Hypothalamus (tissue), 51 donors: ENCODE measurements at places on chromosomes 7 and 10.

- no peak for DNase-seq
These were observed 32.7 kb downstream of the PUS7 start for GRCh38 chr7:105489409-105489808.

GRCh38 chr10:47423476-47423875 is 39.4 kb upstream of the ZNF488 start:
- DNase-seq = no peak

- no peak for DNase-seq
These were observed 132.9 kb downstream of the ATXN7L1 start for GRCh38 chr7:105743351-105744090.

DNA sequence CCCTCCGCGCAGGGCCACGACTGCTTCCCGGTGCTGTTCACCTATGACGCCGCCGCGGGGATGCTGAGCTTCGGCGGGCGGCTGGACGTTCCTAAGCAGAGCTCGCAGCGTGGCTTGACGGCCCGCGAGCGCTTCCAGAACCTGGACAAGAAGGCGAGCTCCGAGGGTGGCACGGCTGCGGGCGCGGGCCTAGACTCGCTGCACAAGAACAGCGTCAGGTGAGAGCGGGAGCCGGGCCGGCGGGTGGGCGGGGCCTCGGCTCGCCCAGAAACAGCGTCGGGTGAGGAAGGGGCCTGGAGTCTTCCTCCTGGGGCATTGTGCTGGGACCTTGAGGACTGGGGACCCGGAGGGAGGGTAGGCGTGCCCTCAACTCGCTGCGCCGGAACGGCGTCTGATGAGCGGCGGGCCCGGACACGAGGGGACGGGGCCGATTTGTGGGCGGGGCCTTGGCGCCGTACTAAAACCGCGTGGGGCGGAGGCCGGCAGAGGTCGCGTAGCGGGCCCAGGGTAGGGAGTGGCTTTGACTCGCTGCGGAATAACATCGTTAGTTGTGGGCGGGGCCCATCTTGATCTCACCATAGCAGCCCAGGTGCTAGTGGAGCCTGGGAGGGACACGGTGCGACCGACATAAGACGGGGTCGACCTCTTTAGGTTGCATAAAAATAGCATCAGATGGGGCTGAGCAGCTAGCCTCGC is 15.6 kb downstream of the PDAP1 start:
- peak; percentile 39 for DNase-seq

DNA sequence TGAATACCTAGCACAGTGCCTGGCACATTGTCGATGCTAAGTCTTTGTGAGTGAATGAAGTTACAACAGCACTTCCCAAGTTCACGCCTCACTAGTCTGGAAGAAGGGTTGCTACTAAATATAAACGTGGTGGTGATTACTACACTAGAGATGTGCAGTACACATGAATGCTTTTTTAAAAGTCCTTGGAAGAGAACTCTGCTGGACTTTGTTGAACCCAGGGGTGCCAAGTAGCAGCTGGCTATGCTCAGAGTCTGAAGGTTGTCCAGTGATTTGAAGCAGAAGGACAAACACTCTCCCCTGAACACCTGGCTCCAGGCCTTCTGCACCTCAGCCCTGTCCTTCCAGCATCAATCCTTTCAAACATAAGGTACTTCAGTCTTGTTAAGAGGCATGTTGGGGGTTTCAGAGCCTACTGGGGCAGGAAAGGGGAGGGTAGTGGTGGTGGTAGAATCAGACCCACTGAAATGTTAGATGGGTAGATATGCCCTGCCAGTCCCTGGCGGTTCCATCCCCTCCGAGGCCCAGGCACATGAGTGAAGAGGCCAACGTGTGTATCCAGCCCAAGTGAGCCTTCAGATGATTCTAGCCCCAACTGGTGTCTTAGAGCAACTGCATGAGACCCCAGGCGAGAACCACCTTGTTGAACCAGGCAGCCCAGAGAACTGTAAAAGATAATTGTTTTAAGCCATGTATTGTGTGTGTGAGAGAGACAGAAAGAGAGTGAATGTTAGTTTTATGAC is 94.4 kb downstream of the TAX1BP1 start:
- no peak for DNase-seq

DNA sequence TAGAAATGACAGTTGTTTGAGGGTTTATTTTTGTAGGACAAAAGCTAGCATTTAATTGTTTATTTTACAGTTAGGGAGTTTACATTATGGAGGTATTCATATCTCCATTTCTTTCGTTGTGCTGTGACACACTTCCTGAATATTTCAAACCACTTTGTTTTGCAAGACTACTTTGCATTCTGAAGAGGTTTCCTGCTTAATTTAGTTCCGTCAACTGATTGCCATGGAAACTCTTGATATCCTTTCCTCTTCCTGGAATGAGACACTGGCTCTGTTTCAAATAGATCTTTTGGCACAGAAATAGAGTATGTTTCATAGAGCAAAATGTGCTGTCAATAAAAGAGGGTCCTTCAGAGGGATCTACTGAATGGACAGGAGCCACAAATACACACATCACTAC is 159.5 kb upstream of the AGR3 start:
- no peak for DNase-seq

GRCh38 chr10:119221666-119222065 is 14.3 kb downstream of the GRK5 start:
- DNase-seq = no peak

DNA sequence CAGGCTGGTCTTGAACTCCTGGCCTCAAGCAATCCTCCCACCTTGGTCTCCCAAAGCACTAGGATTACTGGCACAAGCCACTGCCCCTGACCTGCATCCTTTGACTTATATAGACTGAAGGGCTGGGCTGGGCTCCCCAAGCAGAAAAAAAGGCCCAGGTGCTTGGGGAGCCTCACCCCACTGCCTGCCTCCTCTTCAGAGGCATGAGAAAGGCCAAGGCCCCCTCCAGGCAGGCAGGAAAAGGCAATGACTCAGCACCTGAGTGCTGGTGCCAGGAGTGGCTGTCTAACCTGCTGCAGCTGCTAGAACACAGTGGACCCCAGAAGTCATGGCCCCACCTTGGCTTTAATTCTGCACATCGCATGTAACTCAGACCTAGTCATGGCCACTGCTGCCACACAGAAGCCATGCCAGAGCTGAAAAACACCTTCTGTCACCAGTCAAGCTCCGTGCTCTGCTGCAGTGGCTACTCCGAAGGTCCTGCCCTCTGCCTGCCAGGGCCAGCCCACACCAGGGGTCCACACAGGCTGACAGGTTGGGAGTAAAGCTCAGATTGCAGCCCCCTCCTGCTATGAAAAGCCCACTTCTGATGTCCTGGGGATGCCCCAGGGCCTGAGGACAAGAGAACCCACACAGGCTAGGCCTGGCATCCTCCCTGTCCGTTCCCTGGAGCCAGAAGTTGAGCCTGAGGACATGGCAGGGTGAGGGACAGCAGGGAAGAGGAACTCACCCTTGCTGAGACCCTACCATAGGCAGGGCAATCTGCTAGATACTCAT is 48.5 kb downstream of the GRID1 start:
- no peak for DNase-seq

DNA sequence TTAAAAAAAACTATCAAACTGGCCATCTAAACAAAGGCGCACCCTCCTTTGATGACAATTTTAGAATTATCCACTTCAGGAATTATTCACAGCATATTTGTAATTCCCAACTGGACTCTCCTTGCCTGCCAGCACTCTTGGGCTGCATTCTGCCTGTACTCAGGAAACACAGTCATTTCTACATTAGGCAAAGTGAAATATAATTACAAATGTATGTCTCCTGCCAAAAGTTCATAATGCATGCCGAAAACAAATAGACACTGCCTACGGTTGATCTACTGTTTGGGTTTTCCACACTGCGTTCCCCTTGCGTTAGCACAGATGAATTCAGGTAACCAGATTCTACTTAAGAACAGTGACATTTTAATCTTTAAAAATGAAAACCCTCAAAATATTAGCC is 1.9 kb downstream of the HGF start:
- DNase-seq = no peak

DNA sequence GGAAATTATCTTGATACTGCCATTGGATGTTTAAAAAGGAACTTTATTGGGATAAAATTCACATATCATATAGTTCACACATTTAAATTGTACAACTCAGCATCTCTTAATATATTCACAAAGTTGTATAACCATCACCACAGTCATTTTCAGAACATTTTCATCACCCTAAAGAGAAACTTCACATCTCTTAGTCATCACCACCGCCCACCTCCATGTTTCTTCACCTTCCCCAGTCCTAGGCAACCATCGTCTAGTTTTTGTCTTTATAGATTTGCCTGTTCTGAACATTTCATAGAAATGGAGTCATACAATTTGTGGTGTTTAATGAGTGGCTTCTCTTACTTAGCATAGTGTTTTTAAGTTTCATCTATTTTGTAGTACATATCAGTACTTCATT is 96.6 kb downstream of the ANKRD30A start:
- DNase-seq = no peak

- DNase-seq = no peak
These were observed 13.3 kb downstream of the MYO1G start for GRCh38 chr7:44965441-44965903.

DNA sequence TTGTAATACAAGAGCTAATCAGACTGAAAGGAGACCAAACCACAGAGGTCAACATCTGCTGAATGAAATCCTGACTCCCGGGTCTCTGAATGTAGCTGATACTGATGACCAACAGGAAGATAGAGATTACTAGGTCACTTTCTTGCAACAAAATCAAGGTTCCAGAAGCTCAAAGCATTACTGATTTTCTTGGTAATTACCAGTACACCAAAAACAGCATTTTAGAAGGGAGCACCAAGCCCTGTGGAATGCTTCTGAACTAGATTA is 177.7 kb downstream of the SLC25A13 start:
- DNase-seq = no peak

DNA sequence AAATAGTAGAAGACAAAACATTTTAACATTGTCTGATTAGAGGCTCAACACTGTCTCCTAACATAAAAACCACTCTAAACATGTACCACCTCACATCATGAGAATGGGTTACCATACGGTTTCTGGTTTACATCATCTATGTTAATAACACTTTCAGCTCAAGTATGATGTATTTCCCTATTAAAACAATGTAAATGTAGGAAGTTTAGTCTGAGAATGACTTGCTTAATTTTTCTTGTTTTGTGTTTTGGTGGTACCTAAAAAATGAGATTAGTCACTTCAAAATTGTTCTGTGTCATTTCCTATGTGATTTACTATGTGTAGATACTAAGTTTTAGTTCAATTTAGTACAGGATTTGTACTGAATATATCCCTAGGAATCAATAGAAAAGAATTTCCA is 195.8 kb upstream of the SEMA3C start:
- DNase-seq = no peak

DNA sequence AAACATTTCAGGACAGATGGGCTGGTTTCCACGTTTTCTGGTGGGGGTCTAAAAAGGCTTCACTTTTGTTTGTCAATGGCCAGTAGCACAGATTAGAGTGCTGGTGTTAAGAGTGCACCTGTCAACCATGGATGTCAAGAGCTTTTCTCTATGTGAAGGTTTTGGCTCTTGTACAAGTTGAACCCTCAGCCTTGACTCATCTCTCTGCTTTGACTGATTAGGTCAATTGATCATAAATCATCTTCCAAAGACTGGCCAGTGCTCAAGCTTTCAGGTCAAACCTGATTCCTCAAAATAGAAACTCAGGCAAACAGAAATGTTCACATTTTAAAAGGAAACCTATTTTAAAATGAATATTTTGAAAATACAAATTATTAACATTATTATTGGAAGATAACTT is 59.6 kb upstream of the SP4 start:
- DNase-seq = no peak

GRCh38 chr7:17771901-17772408 is 168.3 kb downstream of the SNX13 start:
- no peak for DNase-seq

- DNase-seq = no peak
These were observed 94.7 kb upstream of the RAB11FIP2 start for GRCh38 chr10:118141471-118141870.

DNA sequence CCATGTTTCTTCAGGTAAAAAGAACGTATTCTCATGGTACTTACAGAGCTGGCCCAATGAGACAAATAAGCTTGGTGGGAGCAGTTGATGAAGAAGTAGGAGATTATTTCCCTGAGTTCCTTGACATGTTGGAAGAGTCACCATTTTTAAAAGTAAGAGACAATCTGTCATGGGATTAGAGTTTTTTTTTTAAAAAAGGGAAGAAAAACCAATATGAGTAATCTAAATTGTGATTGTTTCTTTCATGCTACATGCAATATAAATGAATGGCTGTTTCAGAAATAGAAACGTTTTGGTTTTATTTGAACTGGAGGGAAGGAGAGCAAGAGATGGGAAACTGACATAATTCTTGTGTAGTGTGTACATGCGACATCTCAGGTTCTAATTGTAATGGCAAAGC is 32.8 kb downstream of the TMEM60 start:
- DNase-seq = no peak

DNA sequence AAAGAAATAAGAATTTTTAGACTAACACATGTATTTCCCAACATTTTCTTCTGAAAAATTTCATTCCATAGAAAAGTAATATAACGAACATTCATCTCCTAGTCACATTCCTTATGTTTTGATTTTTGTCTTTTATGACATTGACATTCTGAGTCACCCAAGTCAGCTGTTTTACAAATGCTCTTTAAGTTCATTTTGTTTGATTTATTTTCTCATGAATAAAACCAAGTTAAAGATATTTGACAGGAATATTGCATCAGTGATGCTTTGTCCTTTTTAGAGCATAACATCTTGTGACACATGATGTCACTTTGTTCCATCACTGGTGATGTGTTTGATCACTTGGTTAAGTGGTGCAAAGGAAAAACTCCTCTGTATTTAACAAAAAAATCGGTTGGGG is 48.4 kb downstream of the HGF start:
- no peak for DNase-seq

- DNase-seq = peak; percentile 14
These were observed 52.8 kb downstream of the NRF1 start for GRCh38 chr7:129664029-129665012.

- no peak for DNase-seq
These were observed 217.1 kb downstream of the PRPF18 start for GRCh38 chr10:13803566-13804554.

DNA sequence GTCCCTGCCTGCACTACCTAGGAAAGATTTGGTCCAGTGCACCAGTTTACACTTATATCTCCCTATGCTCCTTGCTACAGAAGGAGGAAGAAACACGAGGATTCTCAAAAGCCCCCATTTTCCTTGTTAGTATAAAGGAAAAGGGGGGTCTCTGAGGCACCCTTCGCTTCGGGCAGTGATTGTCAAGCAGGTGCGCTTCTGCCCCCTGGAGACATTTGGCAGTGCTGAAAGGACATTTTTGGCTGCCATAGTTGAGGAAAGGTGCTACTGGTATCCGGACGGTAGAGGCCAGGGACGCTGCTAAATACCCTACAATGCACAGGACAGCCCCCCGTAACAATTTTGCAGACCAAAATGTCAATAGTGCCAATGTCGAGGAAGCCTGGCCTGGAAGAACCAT is 193.7 kb downstream of the GFRA1 start:
- DNase-seq = no peak
